ENCODE measurements at places on chromosomes 2 and 18.

DNA sequence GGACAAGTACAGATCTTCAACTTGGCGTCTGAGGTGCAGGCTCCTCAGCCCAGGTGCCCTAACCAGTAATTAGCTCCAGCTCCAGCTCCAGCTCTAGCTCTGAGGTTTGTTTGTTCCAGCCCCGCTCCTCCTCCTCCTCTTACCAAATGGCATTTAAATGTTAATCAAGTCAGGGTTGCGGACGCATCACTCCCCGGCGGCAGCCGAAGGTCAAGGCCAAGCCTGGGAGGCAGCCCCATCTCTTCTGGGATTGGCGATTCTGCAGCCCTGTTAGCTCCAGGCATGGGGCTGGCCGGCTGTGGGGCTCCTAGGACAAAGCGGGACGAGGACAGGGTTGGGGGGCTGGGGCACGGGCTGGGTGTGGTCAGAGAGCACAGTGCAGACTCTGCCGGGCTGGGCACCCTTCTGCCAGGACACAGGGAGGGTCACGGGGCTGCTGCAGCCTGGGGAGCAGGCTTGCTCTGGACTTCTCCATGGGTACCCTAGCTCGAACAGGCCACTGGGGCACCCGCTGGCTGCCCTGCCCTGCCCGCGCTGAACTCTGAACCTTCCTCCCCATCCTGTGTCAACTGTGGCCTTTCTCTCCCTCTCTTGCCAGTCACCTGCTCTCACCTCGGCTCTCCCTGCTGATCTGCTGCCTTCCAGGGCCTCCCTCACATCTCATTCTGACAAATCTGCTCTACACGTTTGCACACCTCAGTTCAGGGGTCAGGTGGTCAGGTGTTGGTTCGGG lies 203.3 kb downstream of the CELF4 start:
- DNase-seq: no peak

DNA sequence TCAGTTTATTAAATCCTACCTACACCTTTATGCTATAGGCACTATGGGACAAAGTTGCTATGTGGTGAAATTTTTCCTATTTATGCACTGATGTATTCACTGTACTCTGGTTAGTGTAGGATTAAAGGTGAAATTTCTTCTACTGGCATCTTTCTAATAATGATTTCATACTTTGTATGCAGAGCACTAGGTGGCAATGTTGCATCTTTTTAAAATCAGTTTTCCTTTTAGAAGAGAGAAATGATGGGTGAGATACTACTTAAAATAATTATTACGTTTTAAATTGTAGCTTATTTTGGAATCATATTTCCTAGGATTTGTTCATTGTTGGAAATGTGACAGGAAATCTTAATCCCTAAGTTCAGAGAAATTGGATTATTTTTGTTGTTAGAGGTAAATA lies 150.9 kb downstream of the CD8B2 start:
- DNase-seq: no peak

GRCh38 chr2:197954328-197954727 lies 149.9 kb downstream of the PLCL1 start:
- DNase-seq: no peak

DNA sequence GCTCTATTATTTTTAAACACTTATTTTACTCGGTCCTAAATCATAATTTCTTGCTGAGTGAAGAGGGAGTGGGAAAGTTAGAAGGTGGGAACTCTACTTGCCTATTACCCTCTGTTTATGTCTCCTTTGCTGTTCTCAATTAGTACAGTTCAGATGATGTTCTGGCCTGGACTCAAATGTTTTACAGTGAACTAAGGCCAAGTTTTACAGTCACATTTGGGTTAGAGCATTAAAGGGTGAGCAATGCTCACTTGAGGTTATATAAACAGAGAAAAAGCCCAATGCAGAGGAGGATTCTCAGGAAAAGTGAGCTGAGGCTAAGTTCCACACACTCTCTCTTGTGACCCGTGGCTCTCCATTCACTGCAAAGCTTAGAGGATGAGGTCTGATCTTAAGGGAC lies 52.4 kb downstream of the ITSN2 start:
- DNase-seq: no peak

GRCh38 chr2:186532891-186533290 lies 46.8 kb downstream of the ZC3H15 start:
- no peak for DNase-seq

GRCh38 chr2:176109946-176110345 lies 2.9 kb downstream of the HOXD11 start:
- no peak for DNase-seq

Measured in activated CD8-positive, alpha-beta T cell treated with anti-CD3 and anti-CD28 coated beads, Interleukin-2, amount 10 ng/mL, durations not matched to agents 7 days and 5 days (primary cell).